Brain microvascular endothelial cell (primary cell): ENCODE measurements at places on chromosomes 16 and 17.
A peak's percentile ranks its signal among the peaks of the same experiment; 100 is the strongest.

GRCh38 chr17:57735707-57736106 lies 9.4 kb downstream of the CCDC182 start:
- DNase-seq = no peak

GRCh38 chr16:74232806-74233465 lies 63.7 kb upstream of the PSMD7 start:
- DNase-seq = no peak

- DNase-seq = no peak
Measured at GRCh38 chr17:11816409-11816808, 180.9 kb downstream of the ZNF18 start.

DNA sequence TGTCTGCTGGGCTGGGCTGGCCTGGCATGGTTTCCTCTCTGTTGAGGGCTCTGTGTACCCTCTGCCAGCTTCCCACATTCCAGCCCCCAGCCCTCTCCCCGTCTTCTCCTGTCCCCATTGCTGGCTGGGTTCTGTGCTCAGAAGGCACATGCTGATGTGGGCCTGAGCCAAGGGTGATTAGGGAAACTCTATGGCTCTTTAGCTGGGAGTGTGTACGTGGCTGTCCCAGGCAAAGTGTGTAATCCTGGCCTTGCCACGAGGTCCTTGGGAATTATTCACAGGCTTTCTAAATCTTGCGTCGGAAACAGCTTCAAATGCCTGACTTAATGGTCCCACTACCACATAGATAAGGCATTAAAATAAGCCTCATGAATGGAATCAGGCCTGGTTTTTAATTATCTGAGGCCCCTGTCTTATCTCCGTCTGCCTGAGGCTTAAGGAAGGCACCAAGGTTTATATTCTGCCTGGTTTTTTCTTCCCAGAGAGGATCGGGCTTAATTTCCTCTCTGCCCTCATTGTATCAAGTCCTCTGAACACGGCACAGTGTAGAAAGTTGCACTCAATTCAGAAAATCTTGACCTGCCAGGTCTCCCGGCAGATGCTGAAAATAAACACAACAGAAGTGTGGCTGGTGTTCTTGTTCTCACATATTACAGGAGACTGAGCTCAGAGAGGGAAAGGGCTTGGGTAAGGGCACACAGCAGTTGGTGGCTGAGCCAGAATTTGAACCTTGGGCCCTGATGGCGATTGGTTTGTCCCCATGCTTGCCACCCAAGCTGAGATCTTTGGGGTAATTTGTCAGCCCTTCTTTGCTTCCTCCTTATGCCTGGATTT lies 52.9 kb upstream of the LGALS9 start:
- DNase-seq = no peak

GRCh38 chr17:34782271-34782670 lies 179.0 kb downstream of the CCT6B start:
- no peak for DNase-seq

DNA sequence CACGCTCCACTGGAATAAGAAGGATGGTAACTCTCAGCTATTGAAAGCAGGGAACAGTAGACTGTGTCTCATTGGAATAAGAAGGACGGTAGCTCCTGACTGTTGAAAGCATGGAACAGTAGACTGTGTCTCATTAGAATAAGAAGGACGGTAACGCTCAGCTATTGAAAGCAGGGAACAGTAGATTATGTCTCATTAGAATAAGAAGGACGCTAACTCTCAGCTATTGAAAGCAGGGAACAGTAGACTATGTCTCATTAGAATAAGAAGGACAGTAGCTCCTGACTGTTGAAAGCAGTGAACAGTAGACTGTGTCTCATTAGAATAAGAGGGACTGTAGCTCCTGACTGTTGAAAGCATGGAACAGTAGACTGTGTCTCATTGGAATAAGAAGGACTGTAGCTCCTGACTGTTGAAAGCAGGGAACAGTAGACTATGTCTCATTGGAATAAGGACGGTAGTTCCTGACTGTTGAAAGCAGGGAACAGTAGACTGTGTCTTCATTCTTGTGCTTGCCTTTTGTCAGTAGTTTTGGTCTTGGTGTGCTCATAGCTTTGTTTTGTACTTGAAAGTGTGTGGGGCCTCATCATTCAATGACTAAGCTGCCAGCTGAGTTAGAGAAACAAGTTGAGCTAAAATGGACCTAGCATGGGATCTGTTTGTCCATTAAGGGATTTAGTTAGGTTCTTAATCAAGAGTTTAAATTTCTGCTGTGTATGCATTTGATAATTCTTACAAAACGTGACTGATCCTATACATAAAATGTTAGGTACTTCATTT lies 58.5 kb downstream of the BANP start:
- no peak for DNase-seq

DNA sequence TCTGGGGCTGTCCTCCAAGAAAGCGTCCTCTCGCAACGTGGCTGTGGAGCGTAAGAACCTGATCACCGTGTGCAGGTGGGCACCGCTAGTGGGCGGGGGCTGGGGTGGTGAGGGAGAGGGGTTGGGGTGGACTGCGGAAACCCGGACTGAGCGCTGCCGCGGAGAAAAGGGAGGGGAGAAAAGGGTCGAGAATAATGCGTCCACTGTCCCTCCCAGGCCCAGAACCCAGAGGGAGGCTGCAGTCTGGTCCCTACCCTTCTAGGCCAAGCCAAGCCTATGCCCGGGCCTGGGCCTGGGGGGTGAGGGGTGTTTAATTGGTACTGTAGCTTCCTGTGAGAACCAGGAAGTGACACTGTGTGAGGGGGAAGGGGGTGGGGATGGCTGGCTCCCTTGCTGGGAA lies 464 bp downstream of the RUNDC3A start:
- no peak for DNase-seq

GRCh38 chr17:73474370-73474988 lies 162.7 kb upstream of the CDC42EP4 start:
- DNase-seq = peak; percentile 80

DNA sequence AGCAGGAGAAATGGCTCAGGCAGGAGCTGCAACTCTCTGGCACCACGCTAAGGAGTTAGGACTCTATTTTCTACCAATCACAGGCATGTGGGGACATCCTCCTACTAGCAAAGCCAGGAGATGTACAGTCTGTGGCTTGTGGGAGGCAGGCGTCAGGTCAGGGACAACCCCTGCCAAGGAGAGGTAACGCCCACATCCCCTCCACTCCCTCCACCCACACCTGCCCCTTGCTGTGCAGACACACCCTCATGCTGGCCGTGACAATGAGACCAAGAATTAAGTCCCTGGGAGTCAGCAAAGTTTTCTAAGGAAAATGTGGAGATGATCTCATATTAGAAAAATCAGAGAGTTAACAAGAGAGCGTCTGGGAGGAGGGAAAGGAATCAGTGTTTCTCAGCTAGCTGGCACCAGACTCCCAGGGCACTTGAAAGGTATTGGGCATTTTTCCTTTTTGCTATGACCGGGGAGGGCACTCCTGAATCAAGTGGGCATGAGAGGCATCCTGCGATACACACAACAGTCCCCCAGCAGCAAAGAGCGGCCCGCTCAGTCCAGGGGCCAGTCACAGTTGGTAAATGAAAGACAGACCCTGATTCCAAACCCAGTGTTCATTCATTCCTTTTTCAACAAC lies 87.3 kb upstream of the RPL38 start:
- DNase-seq = no peak

DNA sequence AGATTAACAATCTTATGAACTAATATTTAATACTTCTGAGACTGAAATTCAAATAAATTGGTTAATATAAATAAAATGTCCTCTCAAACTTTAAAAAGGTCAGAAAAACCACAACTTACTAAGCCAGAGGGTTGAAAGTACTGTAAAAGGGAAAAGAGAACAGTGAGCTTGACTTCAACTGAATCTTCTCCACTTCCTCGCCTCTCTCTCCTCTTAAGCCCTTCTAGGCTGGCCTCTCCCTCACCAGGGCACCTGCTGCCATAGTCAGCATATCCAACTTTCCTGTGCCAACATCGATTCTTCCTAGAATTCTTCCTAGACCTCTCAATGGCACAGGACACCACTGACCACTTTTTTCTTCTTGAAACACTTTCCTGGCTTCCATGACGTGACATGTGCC lies 19.4 kb downstream of the GNA13 start:
- no peak for DNase-seq

DNA sequence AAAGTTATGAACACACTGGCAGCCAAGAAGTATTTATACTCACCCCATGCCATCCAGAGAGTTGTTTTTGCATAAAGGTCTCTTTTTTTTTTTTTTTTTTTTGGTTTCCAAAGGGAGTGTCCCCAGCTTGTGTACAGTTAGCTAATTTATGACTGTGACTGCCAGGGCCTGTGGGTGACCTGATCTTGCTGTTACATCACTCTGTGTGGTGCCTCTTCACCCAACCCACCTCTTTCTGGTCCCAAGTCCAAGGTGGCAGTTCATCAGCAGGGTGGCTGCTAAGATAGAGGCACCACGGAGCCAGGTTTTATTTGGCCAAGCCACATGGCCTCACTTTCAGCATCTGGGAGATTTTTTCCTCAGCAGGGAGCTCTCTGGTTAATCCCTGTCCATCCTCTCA lies at the start of gene NOS2:
Gene NOS2 (minus strand): TSS at position 8 of the 400 bp plus-strand sequence. CDS start 1,720 bp downstream, outside the sequence.
- no peak for DNase-seq

DNA sequence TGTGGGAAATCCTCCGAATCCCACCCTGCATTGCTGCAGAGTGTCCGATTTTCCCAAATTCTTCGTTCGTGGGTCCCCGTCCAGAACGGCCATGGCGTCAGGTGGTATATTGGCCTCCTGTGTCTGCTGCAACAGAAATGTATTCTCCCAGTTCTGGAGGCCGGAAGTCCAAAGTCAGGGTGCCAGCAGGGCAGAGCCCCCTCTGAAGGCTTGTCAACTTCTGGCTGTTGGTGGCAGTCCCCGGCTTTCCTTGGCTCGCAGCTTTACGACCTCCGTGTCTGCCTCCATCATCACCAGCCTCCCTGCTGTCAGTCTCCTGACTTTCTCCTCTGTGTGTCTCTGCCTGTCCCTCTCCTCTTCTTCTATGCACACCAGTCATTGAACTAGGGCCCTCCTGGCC lies 142.1 kb upstream of the FOXF1 start:
- no peak for DNase-seq

- DNase-seq = no peak
Measured at GRCh38 chr16:12728469-12728868, 75.2 kb downstream of the CPPED1 start.

GRCh38 chr17:64507413-64507782 lies 621 bp downstream of the CEP95 start:
- peak; percentile 57 for DNase-seq

DNA sequence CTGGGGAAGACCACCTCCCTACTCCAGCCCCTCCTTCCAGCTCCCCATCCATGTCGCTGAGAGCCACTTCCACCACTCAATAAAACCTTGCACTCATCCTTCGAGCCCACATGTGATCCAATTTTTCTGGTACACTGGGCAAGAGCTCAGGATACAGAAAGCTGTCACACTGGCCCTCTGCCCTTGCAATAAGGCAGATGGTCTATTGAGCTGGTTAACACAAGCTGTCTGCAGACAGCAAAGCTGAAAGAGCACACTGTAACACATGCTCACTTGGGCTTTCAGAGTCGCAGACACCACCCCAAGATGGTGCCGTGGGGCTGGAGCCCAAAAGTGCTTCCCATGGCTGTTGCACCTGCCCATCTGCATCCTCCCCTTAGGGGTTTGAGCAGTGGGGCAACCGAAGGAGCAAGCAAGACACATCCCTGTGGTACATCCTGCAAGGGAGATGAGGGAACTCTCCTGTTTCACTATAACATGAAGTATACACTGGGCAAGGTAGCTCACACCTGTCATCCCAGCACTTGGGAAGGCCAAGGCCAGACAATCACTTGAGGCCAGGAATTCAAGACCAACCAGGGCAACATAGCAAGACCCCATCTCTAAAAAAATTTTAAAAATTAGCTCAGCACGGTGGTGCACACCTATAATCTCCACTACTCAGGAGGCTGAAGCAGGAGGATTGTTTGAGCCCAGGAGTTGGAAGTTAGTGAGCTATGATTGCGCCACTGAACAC lies 52.8 kb upstream of the C17orf78 start:
- DNase-seq = no peak

- no peak for DNase-seq
Measured at GRCh38 chr17:28810437-28810836, 32.2 kb downstream of the FAM222B start.

DNA sequence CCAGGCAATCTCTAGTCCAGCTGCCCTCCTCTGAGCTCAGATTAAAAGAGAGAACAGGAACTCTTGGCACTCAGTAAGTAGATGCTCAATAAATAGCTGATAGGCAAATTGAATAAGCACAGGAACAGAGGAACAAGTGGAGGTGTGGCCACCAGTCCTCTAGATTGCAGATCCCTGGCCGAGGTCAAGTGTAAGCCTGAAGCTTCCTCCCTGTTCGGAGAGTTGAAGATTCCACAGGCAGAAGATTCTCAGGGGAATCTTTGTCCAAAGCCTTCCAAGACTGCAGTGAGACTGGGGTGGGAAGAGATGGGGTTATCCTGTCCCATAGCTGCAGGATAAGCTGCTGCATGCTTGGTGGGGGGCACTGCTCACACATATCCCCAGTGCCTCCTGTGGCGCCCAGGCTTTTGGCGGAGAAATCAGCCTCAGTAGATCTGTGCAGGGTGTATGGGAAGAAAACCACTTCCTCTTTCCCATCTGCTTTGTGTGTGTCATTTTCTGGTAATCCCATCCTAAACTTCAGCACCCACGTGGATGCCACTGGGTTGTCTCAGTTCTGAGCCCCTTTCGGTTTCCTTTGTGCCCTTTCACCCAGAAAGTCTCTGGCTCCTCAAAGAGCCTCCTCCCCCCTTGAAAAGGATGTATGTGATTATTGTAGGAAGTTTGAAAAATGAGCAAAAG lies 12.1 kb downstream of the CD300A start:
- DNase-seq = no peak

DNA sequence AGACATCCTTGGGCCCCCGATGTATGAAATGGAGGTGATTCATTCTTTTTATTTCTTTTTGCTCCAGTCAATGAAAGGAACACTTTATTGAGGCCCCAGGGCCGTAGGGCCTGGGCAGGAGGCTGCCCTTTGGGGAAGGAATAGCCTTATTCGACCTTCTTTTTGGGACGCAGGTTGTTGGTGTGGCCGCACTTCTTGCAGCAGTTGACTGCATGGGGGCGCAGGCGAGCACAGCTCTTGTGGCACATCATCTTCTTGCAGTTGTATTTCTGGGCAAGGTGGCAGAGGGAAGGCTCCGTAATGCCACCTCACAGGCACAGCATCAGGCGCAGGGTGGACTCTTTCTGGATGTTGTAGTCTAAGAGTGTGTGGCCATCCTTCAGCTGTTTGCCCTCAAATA lies 50.9 kb downstream of the SIAH1 start:
- no peak for DNase-seq

DNA sequence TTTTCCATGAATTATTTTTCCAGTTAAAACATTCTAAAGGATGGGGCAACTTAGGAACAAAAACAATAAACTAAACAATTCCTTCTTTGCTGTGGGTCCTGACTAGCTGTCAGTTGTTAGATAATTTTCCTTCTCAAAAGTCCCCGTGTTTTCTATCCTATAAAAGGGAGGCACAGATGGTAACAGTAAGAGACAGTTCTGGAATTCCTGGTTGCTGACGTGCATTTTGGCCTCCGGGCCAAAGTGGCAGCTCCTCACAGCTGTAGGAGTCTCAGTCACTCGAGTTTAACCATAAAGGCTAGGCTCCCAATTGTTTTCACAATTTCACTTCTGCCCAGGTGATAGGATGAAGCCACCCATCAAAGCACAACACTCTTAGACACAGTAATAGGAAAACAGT lies 77.0 kb upstream of the ZNF423 start:
- peak; percentile 17 for DNase-seq

- no peak for DNase-seq
Measured at GRCh38 chr17:49618028-49618611, 42.4 kb downstream of the NXPH3 start.

- DNase-seq = no peak
Measured at GRCh38 chr16:68481636-68482035, 33.3 kb upstream of the SMPD3 start.

- no peak for DNase-seq
Measured at GRCh38 chr17:17785407-17785806, 51.4 kb downstream of the SREBF1 start.
